ENCODE measurements at places on chromosomes 7 and 10. TPM values are rescaled to one million over a fixed set of nuclear protein-coding genes. Genes with fewer than 3 reads are reported as not detected.

DNA sequence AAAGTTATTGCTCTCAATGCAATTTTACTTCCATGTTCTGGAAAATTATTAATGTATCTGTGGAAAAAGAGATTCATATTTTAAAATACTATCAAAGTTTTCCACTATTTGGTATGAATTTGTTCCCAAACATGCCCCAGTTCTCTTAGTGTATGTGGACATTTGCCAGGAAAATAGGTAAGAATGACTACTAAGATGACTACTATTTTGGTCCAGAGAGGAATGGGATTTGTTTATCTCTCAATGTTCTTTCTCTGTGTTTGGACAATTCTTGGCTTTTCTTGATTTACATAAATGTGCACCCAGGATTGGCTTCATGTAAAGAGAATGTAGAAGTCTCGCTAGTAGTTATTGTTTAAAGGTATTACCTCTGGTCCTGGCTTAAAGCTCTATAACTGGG is 60.3 kb upstream of the POT1 start:
- no peak for DNase-seq
- no peaks in the 10 kb centered on the region for H3K27me3 ChIP-seq
- no peak overlapping the region for H3K27ac ChIP-seq
- no peak overlapping the region for H3K4me3 ChIP-seq

DNA sequence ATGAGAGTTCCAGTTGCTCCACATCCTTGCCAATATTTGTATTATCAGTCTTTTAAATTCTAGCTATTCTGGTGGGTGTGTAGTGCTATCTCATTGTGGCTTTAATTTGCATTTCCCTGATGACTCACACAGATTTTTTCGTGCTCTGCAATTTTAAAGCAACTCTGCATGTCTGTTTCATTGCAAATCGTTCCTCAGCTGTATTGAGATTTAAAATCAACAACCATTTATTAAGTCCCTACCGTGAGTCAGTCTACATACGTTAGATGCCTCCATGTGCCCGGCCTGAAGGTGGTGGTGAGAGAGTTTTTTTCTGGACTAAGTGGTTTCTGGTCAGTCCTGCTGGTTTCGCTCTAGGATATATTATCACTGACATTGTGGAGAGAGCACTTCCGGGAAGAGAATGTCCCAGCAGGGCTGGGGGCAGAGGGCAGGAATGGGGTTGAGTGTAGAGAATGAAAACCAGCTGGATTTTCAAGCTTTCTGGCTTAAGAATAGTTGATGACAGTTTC is 8.4 kb upstream of the HYCC1 start:
- no peak overlapping the region for H3K27ac ChIP-seq
- H3K4me3 ChIP-seq = no peak overlapping the region
- no peak for DNase-seq
- no peaks in the 10 kb centered on the region for H3K27me3 ChIP-seq

DNA sequence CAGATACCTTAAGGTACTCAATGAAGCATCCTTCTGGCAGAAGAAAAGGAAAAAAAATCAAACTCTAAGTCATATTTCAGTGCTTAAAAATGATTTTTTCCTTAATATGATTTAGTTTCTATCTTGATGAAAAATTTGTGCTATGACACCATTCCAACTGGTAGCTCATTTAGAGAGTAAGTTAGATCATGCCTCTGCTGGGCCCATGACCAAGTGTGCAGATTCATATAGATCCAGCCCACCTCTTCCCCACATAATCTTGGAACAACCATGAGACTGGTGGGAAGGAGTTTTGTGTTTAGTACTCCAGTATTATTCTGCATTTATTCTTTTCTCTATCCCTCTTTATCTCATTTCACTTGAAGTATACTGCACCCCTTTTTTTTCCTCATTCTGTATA is 908.3 kb downstream of the KCNMA1 start:
- no peaks in the 10 kb centered on the region for H3K4me1 ChIP-seq
- DNase-seq = no peak
- no peak overlapping the region for H3K4me3 ChIP-seq
- no peaks in the 10 kb centered on the region for H3K27me3 ChIP-seq
- no peaks in the 10 kb centered on the region for H3K36me3 ChIP-seq

TFPI2 gene
- 57.3 TPM for polyA plus RNA-seq

RADIL gene
- 1.8 TPM for polyA plus RNA-seq

DNA sequence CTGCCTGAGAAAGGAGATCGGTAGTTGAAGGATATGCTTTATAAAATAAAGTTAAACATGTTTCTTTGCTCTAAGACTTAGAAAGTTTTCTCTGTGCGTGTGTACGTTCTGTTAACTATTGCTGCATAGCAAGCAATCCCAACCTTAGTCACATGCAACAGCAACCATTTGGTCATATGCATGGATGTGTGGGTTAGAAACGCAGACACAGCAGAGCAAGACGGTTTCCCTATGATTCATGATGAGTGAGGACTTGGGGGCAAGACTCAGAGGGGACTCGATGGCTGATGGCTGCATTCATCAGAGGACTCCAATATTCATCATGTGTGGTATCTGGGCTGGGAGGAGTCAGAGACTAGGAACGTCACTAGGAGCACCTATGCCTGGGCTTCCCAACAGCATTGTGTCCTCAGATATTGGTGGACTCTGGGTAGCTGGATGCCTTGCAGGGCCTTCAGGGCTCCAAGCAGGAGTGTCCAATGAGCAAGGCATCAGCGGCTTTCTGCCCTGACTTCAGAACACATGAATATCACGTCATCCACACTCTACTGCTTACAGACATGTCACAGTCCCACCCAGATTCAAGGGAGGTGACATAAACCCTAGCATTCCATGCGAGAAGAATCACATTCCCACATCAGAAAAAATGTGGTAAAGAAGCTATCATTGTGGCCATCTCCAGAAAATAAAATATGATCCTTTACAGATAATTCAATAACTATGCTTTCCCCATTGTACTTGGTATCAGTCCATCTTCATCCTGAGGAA is 731.2 kb downstream of the TNS3 start:
- no peak for DNase-seq
- H3K27me3 ChIP-seq = no peaks in the 10 kb centered on the region
- H3K27ac ChIP-seq = no peak overlapping the region
- no peaks in the 10 kb centered on the region for H3K36me3 ChIP-seq
- H3K4me3 ChIP-seq = no peak overlapping the region

GRCh38 chr7:42106562-42106961 is 130.4 kb downstream of the GLI3 start:
- no peaks in the 10 kb centered on the region for H3K36me3 ChIP-seq
- H3K27ac ChIP-seq = no peak overlapping the region
- peaks cover 8% of the 10 kb centered on the region for H3K4me1 ChIP-seq
- no peak for DNase-seq
- no peaks in the 10 kb centered on the region for H3K27me3 ChIP-seq

OPALIN gene
- polyA plus RNA-seq = not detected

- no peak overlapping the region for H3K27ac ChIP-seq
- no peak overlapping the region for H3K4me3 ChIP-seq
- no peaks in the 10 kb centered on the region for H3K27me3 ChIP-seq
Measured at GRCh38 chr7:134697205-134697886, 50.7 kb downstream of the BPGM start.

DNA sequence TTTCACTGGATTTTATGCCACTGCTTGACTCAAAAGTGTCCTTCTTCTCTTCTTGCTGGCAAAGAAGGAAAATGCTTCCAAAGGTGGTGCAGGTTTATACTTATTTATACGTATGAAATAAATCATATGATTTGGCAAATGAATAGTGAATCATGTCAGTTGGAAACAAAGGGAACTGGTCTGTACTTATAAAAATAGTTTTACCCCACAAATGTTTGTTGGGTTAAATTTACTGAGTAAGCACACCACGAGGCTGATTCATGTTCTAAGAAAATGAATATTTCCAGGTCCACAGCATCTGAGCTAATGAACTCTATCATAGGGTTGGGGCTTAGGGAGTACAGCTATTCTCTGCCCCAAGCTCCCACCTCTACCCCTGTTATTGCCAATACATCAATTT is 232.2 kb downstream of the TRIL start:
- H3K36me3 ChIP-seq = peaks cover under 1% of the 10 kb centered on the region
- H3K4me3 ChIP-seq = no peak overlapping the region
- no peak overlapping the region for H3K27ac ChIP-seq
- H3K27me3 ChIP-seq = no peaks in the 10 kb centered on the region
- H3K4me1 ChIP-seq = no peaks in the 10 kb centered on the region

All from endothelial cell of umbilical vein (primary cell).